Cortex of kidney (tissue), 1 donor: ENCODE measurements at places on chromosomes 3 and 15.

- DNase-seq, result no peak
Measured at GRCh38 chr15:94972314-94972713, 741.0 kb downstream of the MCTP2 start.

GRCh38 chr15:90038632-90039095, 37.5 kb downstream of the ZNF710 start:
- DNase-seq, result no peak

- DNase-seq, result no peak
Measured at GRCh38 chr3:57127891-57128518, 37.1 kb downstream of the IL17RD start.

DNA sequence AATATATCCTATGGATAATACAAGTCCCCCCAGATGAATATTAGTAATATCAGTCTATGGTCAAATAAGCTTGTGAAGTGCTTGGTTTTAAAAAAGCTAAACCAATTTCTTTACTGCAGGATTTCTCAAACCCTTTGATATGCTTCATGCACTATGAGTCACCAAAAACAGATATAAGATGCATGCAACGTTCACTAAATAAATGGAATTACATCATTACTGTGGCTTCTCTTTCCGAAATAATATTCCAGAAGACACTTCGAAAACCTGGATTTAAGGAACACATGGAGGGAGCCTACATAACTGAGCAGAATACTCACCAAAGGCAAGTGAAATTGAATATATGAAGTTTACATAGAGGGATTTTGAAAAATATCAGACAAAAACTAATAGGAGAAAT, 126.3 kb upstream of the ABI3BP start:
- no peak for DNase-seq

DNA sequence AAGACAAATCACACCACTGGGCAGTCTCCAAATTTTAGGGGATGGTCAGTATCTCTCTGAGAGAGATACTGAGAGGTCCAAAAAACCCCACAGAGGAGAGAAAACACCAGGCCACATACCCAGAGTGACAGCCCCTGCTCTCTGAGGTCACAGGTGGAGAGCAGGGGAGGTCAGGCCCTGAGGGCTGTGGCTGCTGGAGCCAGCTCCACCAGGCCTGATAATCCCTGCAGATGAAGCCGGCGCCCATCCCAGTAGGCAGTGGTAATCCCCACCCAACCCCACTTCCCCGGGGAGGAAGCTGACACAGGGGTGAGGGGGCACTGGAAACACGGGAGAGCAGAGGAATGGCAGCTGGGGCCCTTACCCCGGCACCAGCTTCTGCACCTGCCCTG, 31.2 kb upstream of the SRP14 start:
- no peak for DNase-seq

- DNase-seq, result no peak
Measured at GRCh38 chr3:86249833-86250232, 741.1 kb downstream of the VGLL3 start.

DNA sequence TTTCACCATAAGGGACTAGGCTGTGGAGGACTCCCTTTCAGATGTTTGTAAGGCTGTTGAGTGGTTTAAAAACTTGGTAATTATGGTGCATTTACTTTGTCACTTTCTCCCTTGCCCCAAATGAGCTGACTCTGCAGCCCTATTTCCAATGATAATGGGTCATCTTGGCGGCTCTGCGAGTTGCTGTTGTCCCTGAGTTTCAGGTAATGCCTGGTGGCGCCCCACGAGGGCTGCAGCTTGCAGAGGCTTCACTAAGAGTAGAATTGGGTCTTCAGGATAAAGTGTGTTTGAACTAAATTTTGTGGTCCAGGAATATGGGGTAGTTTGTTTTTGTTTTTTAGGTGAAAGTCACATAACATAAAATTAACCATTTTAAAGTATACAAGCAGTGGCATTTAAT, 450.1 kb upstream of the CFAP20DC start:
- no peak for DNase-seq

DNA sequence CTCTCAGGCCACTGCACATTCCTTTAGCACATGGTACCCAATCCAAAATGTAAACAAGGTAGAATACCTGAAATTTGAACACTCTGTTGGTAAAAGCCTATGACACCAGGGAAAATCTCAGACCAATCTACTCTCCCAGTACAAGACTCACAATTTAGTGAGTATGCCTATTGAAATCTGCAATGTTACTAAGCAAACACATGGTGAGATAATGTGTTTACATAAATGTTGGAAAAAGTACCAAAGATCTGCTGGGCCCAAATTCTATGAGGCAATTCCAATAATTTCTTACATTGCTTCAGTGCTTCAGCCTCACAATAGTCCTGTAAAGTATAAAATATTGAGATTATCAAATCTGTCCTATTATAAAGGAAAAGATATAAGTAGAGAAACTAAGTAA, 536.1 kb downstream of the PYDC2 start:
- DNase-seq, result no peak

- no peak for DNase-seq
Measured at GRCh38 chr3:116052602-116053001, 392.7 kb downstream of the LSAMP start.

- no peak for DNase-seq
Measured at GRCh38 chr15:60859996-60860494, 369.1 kb downstream of the RORA start.

GRCh38 chr3:37910671-37911400, 49.2 kb downstream of the CTDSPL start:
- DNase-seq, result no peak

DNA sequence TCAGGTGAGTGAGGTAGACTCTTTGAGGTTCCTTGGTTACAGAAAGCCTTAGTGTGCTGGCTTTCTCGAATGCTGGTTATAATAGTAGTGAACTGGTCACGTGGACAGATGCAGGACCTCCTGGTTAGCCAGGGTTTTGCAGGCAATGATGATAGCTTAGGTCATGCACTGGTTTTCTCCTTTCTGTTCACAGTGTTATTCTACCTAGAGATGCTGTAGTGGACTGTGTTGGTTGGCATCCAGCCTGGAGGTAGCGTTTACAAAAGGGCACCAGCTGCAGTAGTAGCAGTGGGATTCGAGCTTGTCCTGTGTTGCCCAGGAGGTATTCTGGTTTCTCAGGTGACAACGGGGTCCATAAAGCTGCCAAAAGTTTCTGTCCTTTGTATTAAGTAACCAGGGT, 27.0 kb downstream of the PCCB start:
- no peak for DNase-seq

GRCh38 chr3:190252080-190252479, 70.2 kb downstream of the CLDN1 start:
- DNase-seq, result no peak

DNA sequence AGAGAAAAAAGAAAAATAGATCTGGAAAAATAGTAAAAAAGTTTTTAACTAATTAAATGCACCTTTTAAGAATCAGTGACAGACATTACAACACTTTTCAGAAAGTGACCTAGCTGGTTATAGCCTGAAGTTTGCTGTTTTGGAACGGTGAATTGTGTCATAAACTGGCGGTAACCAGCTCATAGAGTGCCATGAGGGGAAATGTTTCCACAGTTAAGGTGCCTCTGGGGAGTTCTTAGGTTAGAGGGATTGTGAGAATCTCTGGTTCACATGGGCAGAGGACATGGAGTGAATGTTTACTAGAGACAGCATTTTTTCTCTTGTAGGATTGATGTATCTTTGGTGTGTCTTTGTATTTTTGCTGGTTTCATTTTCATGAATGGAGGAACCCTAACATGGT, 2.8 kb downstream of the TBC1D23 start:
- no peak for DNase-seq

- no peak for DNase-seq
Measured at GRCh38 chr3:13188181-13188779, 115.1 kb upstream of the IQSEC1 start.
